ENCODE measurements at places on chromosomes 2 and 18.

- DNase-seq, result no peak
Measured at GRCh38 chr2:20470211-20470610, 23.3 kb downstream of the RHOB start.

GRCh38 chr18:3192752-3193151 is 27.0 kb downstream of the MYOM1 start:
- DNase-seq, result no peak

GRCh38 chr2:155494744-155495143 is 796.2 kb downstream of the KCNJ3 start:
- DNase-seq, result no peak

DNA sequence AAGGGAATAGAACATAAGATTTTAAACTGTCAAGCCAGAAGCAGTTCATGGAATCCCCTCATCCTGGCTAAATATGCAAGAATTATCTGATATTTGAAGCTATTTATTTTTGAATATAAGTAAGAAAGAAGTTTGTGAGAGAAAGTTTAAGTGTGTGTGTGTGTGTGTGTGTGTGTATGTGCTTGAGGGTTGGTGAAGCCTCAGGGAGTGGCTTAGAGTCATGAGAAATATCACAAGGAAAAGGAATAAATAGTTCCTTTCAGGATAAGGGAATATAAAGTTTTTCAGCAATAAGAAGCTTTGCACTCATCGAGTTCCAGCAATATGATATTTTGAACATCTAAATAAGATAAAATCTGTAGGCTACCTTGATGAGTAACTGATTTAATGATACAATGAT is 359.6 kb downstream of the MEIS1 start:
- DNase-seq, result no peak

DNA sequence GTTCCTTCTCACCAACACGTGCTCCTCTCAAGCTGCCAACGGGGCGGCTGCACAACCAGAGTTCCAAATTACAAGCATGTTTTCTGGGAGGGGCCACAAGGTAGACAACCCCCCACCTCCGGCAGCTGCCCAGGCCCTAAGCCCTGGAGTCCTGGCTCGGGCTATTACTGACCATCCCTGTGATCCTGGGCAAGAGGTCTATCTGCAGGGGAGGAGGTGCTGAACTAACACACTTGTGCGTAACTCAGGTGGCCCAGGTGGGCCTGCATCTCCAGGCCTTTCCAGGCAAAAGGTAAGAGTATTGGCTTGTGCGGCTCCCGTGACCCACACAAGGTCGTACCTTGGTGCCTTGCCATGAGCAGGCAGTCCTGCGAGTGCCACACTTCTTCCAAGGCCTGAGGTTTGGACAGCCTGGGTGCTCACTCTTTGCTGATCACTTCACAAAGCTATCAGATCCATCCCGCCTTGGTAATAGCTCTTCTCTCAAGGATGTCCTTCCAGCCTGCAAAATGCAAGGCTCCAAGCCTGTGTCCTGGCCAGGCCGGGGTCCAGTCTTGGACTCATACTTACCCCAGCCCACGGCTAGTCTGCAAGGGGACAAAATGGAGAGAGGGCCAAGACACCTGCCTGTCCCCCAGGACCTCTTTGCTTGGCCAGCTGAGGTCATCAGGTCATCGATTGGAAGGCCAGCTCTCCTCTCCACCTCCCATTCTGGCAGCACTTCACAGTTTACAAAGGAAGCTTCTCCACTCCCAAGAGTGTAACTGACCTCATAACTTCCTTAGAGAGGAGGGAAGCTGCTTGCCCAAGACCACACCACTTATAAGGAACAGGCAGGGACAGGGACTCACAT is 33.9 kb downstream of the ADRA2B start:
- no peak for DNase-seq

DNA sequence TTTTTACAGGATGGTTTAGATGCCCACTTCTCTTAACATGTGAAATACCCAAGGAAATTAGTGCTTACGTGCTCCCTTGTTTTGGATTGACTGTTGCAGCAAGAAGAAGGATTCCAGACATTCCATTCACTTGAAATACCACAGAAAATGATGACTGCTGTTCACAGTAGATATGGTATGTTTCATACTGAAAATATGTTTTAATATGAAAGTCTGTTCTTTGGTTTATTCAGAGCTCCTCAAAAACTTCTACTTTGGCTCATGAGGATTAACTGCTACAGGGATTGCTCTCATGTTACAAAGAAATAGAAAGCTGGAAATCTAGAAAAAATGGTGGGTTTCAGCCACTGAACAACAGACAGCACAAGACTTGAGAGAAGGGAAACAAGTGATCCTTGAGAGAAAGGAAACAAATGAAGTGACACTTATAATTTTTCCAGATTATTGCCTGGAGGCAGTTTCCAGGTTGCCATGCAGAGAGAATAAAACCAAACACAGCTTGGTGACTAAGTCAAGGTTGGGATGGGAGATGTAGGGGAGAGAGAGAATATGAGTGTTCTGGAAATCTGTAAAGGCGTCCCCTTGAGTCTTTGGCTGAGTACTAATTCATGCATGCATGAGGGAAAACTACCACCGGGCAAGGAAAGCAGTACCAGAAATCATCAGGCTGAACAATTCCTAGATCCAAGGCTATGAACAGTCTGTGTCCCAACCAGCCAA is 348.1 kb downstream of the CLIP4 start:
- DNase-seq, result peak; percentile 86

GRCh38 chr18:58512648-58513588 is 116.0 kb downstream of the ALPK2 start:
- DNase-seq, result no peak

GRCh38 chr2:110852051-110852450 is 119.7 kb downstream of the ACOXL start:
- DNase-seq, result no peak

- DNase-seq, result peak; percentile 4
Measured at GRCh38 chr2:215430528-215431187, 5.2 kb downstream of the FN1 start.

DNA sequence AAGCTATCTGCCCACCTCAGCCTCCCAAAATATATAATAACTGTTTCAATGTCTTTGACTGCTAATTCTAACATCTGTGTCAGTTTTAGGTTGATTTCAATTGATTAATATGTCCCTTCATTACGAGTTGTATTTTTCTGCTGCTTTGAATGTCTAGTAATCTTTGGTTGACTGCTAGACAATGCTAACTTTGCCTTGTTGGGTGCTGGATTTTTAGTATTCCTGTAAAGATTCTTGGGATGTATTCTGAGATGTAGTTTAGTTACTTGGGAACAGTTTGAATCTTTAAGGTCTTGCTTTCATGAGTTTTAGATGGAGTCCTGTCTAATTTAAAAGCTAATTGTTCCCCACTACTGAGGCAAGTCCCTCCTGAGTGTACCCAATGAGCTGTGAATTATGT is 114.4 kb downstream of the TFCP2L1 start:
- DNase-seq, result no peak

DNA sequence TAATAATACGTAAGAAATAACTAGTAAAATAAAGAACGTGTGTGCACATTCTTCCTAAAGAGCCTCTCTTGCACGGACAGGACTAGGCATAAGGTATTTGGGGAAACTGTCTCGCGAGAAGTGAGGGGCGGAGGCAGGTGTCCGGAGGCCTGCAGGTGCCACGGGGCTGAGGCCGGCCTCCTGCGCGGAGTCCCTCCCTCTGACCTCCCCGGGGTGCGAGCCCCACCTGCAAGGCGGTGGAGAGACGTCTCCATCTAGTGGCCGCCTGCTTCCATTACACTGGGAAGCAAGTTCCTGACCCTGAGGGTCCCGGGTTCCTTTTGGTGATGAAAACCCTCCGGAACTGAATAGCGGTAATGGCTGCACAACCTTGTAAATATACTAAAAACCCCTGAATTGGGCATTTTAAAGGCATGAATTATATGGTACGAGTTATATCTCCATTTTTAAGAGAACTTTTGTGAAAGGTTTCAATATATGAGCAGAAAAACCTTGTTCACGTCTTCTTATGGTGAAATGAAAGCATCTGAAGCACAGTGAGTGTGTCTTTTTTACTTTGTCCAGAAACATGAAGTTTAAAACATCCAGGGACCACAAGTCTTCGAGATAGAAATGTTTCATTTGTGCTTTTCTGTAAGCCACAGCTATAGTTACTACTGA is 35.5 kb upstream of the CTDP1 start:
- DNase-seq, result peak; percentile 31

DNA sequence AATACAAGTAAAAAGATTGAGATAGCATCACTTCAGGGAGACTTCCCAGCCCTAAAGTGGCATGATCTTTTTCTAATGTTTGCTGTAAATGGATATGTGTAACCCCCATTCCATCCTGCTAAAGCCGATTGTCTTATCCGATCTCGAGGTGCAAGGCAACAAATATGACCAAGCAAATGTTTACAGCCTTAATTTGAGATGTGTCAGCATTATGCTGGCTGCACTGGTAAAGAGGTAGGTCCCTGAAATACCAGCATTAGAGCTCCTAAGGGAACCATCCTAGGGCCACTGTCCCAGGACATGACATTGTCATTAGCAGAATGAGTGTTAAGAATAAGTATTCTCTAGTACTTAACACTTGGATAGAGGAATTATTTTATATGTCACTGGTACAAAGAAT is 108.4 kb downstream of the EPC2 start:
- DNase-seq, result no peak

DNA sequence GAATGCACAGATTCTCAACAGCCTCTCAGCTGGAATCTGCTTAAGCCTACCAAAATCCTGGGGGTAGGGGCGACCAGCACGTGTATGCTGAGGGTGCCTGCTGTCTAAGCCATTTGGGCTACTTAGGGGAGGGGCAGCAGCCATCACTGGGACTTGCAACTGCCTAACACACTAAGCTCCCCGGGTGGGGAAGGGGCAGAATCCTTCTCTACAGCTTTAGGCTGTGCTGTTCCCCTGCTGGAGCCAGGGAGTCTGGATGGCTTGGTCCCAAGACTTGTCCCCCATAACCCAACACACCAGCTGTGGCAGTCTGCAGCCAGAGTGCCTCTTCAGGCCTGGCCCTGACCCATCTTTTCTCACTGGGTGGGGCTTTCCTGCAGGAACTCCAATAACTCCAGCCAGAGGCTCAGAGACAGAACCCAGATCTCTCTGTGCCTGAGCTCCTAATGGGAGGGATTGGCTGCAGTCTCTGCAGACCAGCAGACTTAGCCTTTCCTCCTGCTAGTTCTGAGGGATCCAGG is 305.4 kb upstream of the RND3 start:
- no peak for DNase-seq

DNA sequence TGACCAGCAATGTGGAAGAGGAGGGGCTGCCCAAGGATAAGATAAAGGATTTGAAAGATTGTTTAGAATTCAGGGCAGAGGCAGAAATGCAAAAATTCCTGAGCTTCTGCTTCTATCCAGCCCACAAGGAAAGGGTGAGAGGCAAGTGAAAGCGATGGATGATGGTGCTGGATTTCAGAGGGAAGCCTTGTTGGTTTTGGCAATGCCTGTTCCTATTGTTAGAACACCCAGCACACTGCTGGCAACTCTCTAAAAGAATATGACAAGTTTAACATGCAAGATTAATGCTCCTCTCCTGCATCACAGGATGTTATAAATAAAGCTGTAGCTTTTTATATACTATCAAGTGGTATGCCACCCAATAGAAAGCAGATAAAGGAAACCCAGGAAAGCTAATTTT is 92.6 kb downstream of the ZNF385B start:
- DNase-seq, result peak; percentile 87

DNA sequence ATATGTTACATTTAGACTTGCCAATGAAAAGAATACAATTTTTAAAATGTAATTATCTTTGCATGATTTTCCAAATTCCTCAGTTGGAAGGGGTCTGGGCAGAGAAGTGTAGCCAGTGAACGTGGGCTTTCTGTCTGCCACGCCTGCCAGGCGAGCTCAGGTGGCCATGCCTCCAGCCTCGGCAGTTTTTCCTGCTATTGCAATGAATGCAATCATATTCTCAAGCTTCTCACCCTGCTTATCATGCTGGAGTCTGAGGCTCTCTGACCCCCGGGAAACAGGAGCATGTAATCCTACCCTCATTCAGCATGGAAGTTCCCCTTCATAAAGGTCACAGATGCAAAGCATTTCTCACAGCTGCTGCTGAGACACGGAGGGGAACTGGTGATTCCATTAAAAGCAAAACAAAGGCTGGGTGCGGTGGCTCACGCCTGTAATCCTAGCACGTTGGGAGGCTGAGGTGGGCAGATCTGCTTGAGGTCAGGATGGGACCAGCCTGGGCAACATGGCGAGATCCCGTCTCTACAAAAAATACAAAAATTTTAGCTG is 154.8 kb downstream of the MBP start:
- DNase-seq, result no peak

DNA sequence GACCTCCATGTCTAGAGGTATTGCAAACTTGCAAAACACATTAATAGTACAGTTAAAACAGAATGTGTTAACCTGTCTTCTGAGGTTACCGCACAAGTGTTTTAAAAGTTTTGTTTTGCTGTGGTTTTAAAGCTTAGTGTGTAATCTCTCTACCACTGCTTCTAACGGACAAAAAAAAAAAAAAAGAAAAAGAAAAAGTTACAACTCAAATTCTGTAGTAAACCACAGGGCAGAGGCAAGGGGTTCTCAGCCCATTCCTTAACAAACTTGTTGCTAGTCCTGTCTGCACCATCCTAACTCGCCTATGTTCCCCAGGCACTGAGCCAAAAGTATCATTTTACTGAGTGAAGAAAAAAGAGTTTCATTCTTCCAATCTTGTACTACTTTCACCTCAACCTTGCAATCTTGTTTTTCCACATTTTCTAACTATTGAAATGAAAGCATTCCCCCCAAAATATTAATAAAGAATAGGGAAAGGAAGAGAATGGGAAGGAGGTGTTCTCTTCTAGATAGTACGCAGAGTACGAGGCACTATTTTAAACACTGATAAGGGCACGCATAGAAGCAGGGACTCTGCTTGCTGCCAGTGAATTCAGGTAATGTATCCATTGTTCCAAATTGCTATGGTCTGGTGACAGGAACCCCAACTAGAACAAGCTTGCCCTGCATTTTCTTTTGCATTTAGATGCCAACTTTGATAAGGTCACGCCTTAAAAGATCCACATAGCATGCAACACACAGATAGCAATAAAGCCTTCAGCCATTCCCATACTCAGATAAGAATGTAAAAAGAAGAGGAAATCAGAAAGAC is 47.1 kb downstream of the IKZF2 start:
- DNase-seq, result no peak

- no peak for DNase-seq
Measured at GRCh38 chr2:143175438-143175837, 46.2 kb downstream of the ARHGAP15 start.

GRCh38 chr2:235538144-235538639 is 44.3 kb downstream of the AGAP1 start:
- no peak for DNase-seq

DNA sequence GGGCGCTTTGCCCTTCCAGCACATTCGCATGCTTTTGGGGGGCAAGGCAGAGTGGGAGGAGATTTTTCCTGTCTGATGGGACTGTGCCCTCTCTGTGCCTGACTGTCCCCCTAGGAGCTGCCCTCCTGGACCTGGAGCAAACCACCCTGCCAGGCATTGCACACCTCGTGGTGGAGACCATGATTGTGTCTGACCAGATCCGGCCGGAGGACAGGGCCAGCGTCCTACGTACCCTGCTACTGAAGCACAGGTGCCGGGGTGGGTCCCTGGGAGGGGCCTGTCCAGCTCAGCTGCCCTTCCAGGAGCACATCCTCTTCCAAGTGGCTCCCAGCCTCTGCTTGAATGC is 5.3 kb downstream of the SLC4A3 start:
- DNase-seq, result no peak

Measured in NCI-H226 (cell line).